ENCODE measurements at places on chromosomes 6 and 20. TPM values are rescaled to one million over a fixed set of nuclear protein-coding genes. Genes with fewer than 3 reads are reported as not detected.

The RSPH9 gene
- total RNA-seq, result 0.85 TPM

The ABCC10 gene
- 18.8 TPM for total RNA-seq

The KIF6 gene
- total RNA-seq, result 0.28 TPM

The CITED2 gene
- 113 TPM for total RNA-seq

The BMP2 gene
- 4.8 TPM for total RNA-seq

The SLC17A9 gene
- 7.9 TPM for total RNA-seq

The VGLL2 gene
- not detected for total RNA-seq

The MTCH1 gene
- total RNA-seq, result 300 TPM

Measured in regular cardiac myocyte (primary cell).